ENCODE measurements at places on chromosomes 1 and 21.

GRCh38 chr1:168271636-168272035, 9.0 kb upstream of the TBX19 start:
- DNase-seq = no peak

DNA sequence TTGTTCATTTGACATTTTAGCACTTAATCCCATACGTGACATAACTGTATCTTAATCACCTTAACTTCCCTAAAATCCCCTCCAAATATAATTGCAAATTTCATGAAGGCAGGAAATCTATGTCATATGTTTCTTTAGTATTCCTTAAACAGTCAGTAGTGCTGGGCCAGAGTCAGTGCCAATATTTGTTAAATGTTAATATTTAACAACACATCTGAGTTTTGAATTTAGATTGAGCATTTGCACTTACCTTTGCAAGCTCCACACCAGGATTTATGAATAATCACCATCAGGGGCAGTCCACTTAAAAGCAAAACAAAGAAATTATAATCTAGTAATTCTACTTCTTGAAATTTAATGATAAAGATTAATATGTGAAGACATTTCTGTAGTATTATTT, 5.3 kb downstream of the KTI12 start:
- no peak for DNase-seq

- DNase-seq = no peak
Measured at GRCh38 chr1:17909634-17910033, 154.5 kb downstream of the ACTL8 start.

DNA sequence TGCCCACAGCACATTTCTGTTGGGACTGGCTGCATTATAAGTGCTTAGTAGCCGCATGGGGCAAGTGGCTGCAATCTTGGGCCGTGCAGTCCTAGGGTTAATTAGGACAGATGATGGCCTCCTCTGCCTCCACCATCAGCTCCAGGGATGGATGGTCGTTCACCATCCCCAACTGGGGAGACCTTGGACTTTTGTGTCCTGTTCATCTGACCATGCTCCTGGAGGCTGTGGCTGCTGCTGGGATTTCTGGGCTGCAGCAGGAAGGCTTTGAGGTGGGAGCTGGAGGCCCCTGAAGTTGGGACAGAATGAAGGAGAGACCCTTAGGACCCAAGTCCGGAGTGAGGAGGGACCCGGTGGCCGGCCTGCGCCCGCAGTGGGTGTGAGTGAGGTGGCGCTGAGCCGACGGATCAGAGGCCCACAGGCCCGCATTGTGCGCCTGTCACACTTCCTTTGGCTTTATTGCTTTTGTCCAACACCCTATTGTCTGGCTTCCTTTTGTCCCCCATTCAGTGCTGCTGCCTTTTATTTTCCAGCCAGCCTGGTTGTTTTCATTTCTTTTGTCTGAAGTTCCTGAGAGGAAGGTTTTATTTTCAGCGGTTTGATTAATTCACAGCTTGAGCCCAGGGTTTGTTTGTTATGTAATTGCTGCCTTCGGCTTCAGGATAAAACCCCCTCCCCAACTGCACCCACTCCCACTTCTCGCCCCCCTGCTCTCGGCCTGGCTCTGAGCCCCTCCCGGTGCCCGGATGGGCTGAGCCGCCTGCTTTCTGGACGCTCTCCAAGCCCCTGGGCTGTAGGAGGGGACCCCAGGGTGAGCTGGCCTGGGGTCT, 35.6 kb downstream of the SOX13 start:
- DNase-seq = no peak

GRCh38 chr1:160374306-160375110, 7.6 kb downstream of the NHLH1 start:
- DNase-seq = no peak

GRCh38 chr1:112975336-112975735, 19.3 kb upstream of the SLC16A1 start:
- DNase-seq = no peak

DNA sequence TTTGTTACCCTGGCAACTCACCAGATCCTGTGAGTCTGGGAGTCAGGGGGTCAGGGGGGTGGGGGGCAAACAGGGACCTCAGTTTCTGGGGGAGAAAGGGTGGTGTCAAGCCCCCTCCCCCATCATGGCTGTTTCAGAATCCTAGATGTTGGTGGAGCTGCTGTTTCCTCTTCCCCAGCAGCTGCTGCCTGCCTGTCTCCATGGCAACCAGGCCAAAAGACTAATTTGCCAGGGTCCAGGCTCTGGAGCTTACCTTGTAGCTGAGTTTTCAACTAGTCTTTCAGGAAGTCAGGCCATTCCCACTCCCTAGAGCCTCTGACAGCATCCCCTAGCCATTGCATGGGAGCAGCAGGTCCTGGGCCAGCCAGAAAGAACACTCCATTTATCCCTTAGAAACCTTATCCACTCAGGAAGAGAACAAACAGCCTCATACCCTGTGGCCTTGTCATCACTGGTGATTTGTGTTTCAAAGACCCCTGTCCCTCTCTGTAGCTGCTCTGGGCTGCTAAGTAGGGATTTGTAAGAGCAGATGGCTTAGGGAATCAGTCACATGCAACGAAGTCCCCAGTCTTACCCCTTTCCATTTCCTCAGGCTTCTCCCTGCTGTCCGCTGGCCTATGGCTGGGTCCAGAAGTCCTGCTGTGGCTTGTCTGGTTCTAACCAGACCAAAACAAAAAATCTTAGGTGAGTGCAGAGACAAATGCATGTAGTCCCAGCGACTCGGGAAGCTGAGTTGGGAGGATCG, 21.5 kb upstream of the STMN1 start:
- no peak for DNase-seq

DNA sequence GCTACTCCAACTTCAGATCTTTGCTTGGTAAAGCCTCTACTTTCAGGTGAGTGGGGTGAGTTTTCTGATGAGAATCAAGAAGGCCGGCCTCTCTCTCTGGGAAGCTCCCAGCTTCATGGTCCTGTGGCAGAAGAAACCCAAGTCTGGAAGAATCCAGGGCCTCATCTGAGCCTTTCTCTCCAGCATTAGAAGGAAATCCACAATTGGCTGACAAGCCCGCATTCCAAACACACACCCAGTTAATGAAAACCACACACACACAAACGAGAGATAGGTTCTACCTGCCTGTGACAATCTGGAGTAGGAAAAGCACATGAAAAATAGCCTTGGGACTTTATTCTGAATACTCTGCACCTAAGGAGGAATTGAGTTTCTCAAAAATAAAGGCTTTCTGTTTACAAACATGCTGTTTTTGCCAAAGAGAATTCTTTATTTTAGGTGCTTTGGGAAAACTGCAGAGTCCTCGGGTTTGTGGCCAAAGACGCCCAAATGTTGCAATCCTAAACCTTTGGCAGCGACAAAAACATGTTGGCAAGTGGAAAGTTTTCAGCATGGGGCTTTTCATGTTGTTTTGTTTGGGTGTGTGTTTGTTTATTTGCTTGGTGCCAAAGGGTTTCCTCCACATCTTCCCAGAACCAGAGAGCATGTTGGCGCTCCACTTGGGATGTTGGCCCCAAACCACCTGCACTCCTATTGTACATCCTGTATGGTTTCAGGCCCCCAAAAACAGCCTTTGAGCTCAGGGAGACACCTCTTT, 216.2 kb downstream of the SETD4 start:
- no peak for DNase-seq

Data from activated CD4-positive, alpha-beta T cell treated with anti-CD3 and anti-CD28 coated beads, Interleukin-10, Interleukin-2, amounts not matched to agents 100 ng/mL and 50 ng/mL, durations not matched to agents 16 hours and 8 hours (primary cell).